ENCODE measurements at places on chromosomes 4 and X.
A peak's percentile ranks its signal among the peaks of the same experiment; 100 is the strongest.

DNA sequence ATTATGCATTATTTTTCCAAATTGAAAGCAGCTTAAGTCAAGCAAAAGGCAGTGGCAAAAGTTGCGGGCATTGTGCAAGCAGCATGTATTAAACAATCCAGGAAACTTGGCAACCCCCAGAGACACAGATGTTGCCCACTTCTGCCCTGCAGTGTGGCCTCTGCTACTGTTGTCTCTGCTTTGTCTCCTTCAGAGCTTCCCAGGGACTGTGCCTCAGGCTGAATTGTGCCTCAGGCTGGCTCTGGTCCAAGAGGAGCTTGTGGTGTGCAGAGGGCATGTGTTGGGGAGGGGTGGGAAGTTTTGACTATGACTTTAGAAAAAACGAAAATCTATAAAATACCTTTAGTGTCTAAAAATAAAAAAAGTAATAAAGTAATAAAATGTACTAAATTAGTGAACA is 201.4 kb downstream of the CCSER1 start:
- DNase-seq: peak; percentile 10

DNA sequence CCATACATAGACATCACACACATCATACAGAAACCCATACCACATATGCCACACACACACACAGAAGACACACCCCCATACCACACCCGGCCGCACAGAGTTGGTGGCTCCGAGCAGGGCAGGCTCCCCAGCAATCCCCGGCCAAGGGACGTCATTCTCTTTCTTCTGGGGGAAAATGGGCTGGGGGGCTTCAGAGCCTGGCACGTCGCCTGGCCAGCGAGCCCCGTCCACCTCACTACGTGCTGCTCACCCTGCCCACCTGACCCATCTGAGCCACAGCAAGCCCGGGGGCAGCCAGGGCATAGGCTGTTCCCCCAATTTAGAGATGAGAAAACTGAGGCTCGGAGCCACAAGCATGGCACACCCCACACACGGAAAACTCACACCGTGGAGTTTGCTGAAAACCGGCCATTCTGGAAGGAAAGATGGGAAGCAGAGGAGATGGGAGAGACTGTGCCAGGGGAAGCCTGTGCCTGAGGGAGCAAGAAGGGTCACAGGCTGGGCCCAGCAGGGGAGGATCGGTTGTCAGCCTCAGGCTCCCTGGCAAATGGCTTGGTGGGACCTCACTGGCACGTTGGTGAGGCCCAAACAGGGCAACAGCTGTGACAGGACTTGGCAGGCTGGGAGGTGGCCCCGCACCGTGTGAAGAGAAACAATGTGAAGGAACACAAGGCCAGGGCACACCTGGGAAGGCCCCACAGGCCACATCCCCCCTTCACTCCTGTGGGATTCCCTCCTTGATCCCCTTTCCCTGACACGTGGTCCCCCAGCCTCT is 73.2 kb downstream of the JAKMIP1 start:
- no peak for DNase-seq

- DNase-seq: no peak
These were observed 89.2 kb upstream of the RAPGEF2 start for GRCh38 chr4:159013692-159014091.

- DNase-seq: no peak
These were observed 42.3 kb upstream of the HMX1 start for GRCh38 chr4:8913858-8914460.

DNA sequence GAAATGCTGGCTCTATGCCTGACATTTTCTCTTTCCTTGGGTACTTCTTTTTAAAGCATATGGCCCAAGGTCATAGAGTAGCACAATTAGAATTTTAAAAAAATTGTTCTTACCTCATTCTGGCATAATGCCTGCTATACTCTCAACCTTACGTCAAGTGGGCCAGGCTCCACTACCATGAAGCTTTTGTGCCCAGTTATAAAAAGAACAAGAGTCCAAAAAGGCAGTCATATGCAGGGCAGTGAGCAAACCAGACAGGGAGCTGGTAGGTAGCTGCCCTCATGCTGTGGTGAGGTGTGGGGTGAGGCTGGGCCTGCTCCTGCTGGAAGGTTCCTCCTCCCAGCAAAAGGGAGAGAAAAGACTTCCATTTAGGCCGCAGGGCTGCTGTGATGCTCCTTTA is 64.4 kb upstream of the UCP1 start:
- DNase-seq: no peak

DNA sequence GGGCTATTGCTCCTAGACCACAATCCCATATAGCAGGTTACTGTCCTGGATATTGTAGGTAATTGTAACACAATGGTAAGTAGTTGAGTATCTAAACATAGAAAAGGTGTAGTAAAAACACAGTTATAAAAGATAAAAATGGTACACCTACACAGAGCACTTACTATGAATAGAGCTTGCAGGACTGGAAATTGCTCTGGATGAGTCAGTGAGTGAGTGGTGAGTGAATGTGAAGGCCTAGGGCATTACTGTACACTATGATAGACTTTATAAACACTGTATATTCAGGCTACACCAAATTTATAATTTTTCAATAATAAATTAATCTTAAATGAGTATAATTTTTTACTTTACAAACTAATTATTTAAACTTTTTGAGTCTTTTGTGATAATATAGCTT is 425.7 kb downstream of the PABPC4L start:
- peak; percentile 42 for DNase-seq

All from fibroblast of upper back skin (primary cell).